ENCODE measurements at places on chromosomes 7 and 10.

GRCh38 chr10:128362514-128362913, 236.3 kb upstream of the MKI67 start:
- no peak for DNase-seq

- no peak for DNase-seq
Measured at GRCh38 chr7:17319164-17320101, 21.0 kb downstream of the AHR start.

DNA sequence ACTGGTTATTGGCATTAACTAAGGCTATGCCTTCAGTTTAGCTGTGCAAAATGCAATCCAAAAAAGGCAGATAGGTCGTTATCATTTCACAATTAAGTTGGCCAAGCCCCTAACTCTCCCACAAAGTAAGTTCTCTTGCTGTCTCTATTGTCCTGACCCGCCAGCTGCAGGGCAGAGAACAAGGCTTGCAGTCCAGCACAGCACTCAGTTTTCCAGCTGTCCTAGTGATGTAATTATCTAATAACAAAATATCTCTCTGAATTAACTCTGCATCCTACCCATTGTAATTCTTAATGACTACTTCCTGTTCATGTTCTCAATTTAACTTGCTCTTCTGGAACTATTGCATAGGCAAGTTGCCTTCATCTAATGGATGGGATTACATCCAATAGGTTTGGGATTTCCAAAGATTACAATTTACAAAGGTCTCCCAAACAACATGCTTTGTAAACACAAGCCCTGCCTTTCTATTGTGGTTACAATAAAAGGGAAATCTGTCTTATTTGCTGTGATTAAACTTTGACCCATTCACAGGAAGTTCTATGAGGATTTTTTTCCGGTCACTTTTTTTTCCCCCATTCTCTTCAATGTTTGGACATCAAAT, 55.2 kb downstream of the CDK6 start:
- DNase-seq = no peak

DNA sequence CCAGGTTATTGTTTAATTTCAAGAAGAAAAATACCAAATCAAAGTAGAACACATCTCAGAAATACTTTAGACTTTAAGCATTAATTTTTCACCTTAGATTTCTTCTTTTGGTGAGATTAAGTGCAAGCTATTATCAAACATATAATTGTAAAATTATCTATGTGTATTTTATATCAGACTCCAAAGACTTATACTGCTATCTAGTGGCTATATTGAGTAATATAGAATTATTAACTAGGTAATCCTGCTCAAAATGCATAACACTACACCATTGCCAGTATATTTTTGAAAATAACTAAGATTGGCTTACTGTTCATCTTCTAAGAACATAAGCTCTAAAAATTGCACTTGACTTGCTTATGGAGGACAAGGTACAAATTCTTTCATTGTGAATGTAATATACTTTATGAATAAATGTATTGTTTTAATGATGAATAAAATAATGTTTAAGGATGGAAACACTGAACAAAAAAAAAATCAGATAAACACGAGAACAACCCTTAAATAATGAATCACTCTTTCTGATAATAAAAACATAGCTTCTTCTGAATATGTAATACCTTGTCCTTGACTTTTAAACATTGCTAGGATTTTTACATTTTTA, 86.7 kb upstream of the GNAI1 start:
- peak; percentile 11 for DNase-seq

GRCh38 chr10:95264227-95265051, 26.4 kb downstream of the PDLIM1 start:
- DNase-seq = no peak

- no peak for DNase-seq
Measured at GRCh38 chr7:122301858-122302760, 2.4 kb downstream of the FEZF1 start.

DNA sequence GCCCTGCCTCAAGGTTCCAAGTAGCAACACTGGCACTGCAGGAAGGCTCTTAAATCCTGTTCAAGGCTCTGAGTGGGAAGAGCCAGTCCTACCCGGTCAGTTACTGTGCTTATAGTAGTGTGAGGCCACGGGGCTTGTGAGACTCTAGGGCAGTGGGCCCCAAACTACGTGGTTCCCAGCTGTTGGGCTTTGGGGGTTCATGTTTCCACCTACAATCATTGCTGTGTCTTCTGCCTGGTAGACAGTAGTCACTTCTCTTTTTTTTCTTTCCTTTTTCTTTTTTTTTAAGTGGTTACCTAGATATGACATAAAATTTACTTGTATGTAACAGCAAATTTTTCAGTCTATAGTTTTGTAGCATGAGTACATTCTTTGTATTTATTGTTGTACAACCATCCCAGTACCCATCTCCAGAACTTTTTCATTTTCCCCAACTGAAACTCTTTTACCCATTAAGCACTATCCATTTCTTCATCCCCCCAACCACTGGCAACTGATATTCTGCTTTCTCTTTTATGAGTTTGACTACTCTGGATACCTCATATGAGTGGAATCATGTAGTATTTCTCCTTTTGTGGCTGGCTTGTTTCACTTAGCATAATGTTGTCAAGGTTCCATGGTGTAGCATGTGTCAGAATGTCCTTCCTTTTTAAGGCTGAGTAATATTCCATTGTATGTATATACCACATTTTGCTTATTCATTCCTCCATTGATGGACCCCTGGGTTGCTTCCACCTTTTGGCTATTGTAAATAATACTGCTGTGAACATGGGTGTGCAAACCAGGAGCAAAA, 7.7 kb downstream of the UBTD1 start:
- no peak for DNase-seq

DNA sequence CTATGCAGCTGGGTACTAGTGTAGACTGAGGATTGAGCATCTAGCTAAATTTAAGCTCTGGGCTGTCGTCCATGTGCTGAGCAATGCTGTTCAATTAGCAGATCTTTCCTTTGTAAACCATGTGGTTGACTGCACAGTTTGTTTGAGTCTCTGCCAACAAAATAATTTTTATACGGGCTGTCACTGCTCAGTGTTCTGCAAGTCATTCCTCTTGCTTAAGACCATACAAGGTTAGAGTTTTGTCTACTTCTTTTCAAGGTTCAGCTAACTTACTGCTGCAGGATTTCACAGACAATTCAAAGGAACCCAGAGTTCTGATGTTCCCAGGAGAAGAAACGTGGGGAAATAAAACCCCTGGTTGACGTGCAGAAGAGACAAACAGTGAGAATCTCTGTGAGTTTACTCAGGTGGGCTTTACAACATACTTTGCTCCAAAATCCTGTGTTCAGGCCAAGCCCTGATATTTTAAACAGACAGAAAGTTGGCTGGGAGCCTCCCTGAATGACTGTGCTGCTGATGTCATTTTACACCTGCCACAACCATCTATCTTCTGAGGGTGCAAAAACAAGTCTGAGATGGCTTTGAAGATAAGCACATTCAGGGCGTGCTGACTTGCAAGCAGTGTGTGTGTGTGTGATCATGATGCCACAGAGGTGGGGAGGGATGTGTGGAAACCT, 177.1 kb upstream of the SVIL start:
- peak; percentile 95 for DNase-seq

DNA sequence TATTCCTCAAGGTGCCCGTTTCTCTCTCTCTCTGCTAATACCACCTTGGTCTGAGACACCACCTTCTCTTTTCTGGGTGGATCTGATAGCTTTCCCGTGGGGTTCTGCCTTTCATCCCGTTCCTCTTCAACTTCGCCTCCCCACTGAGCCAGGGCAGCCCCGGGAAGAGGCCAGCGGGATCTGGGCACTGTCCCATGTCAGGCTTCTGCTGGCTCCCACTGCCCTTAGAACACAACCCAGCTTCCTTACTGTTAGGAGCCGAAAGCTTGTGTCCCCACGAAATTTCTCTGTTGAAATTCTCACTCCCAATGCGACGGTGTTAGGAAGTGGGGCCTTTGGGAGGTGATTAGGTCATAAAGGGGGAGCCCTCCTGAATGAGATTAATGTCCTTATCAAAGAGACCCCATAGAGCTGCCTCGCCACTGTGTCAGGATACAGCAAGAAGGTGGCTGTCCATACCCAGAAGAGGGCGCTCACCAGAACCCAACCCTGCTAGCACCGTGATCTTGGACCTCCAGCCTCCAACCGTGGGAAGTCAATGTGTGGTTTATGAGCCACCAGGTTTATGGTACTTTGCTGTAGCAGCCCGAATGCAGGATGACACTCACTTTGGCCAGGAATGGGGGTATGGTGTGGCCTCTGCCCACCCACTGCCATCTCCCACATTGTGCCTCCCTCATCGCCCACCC, 79.2 kb downstream of the CAMK1D start:
- no peak for DNase-seq

DNA sequence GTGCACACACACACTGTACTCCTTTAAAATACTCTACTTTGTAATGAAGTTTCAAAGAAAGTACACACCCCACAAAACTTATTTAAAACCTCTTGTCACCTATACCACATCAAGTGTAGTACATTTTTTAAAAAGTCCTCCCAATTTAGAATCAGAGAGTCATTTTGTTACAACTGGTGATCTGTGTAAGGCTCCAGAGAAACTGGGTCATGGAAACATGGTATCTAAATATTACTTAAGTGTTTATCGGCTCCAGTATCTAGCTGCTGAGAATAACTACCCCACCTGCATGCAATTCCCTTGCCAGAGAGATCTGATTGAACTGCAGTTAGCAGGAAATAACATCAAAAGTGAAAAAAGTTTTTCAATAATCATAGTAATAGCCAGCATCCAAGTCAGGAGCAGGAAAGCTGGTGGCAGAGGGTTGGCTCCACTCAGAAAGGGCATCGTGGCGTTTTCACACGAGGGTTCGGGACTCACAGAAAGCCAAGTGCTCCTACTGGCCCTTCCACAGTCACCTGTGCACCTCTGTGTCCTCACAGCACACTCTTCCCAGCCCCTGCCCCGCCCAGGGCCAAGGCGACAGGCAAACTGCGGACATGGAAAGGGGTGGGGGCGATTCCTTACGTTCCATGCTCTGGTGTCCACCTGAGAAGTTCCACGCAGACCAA, 6.5 kb downstream of the RGS10 start:
- no peak for DNase-seq

DNA sequence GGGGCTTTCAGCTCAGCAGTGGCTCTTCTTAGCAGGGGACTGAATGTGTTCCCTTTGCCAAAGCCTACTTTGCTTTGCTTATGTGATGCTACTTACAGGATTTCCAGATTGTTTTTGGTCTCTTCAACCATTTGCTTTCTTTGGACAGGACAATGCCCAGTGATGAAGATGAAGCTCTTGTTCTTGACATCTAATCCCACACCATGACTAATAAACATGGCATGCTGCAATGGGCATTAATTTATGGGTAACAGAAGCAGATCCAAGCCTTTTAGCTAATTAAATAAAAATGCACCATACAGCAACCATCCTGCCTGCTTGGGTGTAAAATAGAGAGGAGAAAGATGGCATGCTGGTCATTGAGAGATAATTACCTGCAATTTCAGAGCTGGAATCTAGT, 175.5 kb upstream of the ITGB1 start:
- DNase-seq = no peak

DNA sequence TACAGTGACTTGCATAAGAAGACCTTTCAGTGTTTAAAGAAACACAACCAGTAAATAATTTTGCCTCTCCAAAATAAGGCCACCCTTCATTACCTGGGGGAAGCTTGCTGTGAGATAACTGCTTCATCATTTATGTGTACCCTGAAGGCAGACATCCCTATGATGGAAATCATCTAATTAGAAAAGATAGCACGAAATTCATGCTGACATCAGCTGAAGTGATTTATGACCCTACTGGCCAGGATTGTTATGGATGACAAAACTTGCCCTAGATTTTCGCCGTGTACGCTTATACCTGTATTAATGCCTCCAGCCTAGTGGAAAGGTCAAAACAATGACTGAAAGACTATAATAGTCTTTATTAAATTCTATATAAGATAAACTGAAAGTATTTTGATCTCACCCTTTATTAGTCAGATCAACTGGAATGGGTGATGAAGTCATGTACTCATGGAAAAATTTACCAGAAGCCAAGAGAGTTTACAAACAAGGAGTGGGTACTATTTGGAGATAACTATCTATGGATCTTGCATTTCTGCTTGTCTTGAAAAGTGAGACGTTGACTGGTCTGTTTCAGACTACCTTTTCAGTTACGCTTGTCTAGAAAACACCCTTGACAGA, 114.2 kb downstream of the PPP1R3A start:
- peak; percentile 58 for DNase-seq

DNA sequence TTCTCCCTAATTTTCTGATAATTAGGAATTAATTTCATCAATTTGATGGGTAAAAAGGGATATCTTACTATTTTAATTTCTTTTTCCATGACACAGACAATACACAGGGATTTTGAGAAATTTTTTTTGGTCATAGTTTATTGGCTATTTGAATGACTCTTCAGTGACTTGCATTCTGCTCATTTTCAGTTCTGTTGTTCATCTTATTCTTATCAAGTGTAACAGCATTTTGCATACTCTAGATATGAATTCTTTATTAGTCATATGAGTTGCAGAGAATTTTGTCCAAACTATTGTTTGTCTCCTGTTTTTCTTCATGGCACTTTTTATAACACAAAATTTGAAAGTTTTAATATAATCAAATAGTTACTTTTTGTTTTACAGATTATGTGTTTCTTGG, 41.7 kb downstream of the MKLN1 start:
- peak; percentile 16 for DNase-seq

DNA sequence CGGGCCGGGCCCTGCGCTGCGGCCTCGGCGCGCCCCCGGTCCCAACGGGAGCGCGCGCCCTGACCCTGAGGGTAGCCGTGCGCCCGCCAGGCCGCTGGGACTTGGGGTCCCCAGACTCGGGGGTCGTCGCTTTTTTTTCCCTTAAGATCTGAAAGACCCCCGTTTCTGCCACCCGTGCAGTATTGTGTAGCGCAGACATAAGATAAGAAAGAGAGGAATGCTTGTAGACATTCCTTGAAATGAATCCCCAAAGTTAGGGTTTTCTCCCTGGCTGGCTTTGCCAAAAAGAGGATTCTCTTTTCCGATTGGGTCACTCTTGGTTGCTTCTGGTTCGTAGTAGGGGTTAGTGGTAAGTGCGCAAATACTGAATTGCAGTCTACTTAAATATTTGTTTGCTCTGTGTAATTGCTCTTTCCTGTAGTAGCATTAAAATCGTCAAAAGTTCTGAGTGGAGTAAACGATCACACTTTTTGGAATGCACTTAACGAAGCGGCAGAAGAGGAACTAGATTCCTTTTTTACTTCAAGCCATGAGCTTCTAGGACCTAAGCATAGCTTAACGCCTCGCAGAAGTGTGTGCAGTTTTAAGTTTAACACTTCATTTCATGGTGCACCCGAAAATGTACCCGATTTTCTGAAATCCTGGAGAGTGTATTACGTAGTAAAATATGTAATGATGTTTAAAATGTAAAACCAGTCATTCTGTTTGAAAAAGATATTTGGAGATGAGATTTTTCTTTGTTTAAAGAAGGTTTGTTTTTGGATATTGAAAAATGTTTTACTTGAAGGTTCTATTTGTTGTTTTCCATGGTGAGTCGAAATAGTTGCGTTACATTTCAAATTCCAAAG, 1.3 kb downstream of the CUL1 start:
- peak; percentile 36 for DNase-seq

DNA sequence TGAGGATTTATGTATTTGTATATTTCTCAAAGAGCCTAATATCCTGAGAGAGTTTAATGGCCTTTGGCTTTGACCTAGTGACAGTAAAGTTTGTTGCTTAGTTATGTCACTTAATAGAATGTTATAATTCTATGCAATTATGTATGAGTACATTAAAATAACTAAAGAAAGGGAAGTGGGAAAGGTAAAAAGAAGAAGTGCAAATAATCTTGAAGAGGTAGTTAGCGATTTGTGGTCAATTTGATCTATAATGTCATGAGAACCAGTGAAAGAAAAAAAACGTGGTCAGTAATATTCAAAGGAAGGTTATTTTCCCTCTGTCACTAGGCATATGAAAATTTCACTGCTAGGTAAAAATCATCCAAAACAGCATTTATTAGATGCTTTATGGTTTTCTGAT, 143.4 kb upstream of the LSM8 start:
- no peak for DNase-seq
